Fibroblast of villous mesenchyme (primary cell): ENCODE measurements at places on chromosomes 2 and 18.

- DNase-seq, result peak; percentile 11
Measured at GRCh38 chr2:167294776-167295140, 406.5 kb downstream of the XIRP2 start.

DNA sequence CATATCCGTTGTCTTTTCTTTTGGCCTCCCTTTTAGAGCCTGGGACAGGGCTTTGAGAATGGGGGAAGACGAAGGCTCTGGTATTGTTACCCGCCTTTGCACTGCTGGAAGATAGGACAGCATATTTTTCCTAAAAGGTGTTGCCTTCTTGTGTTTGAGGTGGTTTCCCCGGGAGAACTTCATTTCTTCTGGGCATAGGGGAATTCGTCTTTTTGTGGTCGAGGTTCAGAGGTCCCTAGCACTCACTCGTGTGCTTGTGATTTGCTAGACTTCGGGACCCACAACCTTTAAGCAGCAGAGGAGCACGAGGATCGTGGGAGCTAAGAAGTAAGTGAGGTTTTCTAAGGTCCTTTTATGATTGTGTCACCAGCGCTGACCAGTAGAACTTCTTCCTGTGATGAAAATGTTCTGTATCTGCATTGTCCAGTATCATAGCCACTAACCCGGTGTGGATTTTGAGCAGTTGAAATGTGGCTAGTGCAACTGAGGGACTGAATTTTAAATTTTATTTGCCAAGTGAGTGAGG lies 611 bp downstream of the ZNF512 start:
- peak; percentile 45 for DNase-seq

GRCh38 chr18:42228581-42228980 lies 273.5 kb downstream of the PIK3C3 start:
- DNase-seq, result no peak

GRCh38 chr2:232888839-232889529 lies 18.9 kb downstream of the SNORC start:
- DNase-seq, result no peak

GRCh38 chr2:164260506-164260905 lies 360.8 kb downstream of the GRB14 start:
- DNase-seq, result no peak

DNA sequence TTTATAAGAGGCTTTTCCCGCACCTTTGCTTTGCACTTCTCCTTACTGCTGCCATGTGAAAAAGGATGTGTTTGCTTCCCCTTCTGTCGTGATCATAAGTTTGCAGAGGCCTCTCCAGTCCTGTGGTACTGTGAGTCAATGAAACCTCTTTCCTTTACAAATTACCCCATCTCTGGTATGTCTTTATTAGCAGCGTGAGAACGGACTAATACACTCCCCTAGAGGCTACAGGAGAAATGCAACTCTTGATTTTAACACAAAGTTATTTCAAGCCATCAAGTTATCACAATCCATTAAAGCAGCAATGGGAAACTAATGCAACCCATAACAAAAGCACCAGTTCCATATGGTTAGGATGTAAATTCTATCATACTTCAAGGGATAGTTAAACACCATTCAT lies 1378.8 kb upstream of the DDX18 start:
- DNase-seq, result no peak

DNA sequence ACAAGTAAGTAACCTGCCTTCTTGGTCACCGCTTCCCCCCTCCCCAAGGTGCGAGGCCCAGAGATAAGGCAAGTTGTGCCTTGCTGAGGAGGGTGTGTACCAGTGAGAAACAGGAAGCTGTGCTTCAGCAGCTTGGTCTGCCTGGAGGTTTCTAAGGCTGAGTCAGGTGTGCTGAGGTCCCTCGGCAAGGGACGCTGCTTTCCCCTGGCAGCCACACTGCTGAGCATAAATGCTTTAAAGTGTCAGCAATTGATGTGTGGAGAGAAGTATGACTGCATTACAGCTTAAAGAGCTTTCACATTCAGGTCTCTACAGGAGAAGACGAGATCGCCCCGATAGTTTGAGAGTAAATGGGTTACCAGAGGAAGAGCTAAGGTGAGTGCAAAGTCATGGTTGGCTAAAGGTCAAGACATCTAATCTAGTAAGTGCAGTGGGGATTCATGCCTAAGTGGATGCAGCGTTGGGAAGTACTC lies 86.9 kb downstream of the LIMS1 start:
- DNase-seq, result no peak

DNA sequence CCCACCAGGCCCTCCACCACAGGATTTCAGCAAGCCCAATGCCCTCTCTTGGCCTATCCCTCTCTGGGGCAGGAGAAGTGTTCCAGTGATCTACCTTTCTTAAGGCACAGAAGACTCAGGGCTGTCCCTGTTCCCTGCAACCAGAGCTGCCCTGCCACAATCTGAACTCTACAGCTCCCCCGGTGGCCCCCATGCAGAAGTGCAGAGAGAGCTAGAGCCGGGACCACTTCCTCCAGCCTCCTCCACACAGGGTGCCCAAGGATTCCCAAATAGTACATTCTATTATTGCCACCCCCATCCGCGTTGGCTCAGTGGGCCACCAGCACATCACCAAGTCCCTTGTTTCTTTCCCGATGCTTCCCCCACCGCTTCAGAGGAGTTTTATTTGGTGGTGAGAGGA lies 114.8 kb upstream of the PTPRM start:
- DNase-seq, result peak; percentile 18

DNA sequence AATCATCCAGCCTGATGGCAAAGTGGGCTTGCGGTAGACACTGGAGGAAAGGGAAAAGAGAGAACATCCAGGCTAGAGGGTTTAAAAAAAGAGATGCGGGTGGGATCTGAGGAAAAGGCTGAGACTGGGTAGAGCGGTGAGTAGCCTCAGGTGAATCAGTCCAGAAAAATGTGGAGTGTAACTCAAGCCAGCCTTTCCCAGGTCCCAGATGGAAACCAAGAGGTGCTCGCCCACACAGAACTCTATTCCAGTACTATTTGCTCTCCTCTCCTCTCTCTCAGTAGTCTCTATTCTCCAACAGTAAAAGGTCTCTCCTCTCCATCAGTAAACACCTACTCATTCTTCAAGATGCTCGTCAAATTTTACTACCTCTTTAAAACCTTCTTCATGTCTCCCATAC lies 38.3 kb upstream of the NRP2 start:
- no peak for DNase-seq

DNA sequence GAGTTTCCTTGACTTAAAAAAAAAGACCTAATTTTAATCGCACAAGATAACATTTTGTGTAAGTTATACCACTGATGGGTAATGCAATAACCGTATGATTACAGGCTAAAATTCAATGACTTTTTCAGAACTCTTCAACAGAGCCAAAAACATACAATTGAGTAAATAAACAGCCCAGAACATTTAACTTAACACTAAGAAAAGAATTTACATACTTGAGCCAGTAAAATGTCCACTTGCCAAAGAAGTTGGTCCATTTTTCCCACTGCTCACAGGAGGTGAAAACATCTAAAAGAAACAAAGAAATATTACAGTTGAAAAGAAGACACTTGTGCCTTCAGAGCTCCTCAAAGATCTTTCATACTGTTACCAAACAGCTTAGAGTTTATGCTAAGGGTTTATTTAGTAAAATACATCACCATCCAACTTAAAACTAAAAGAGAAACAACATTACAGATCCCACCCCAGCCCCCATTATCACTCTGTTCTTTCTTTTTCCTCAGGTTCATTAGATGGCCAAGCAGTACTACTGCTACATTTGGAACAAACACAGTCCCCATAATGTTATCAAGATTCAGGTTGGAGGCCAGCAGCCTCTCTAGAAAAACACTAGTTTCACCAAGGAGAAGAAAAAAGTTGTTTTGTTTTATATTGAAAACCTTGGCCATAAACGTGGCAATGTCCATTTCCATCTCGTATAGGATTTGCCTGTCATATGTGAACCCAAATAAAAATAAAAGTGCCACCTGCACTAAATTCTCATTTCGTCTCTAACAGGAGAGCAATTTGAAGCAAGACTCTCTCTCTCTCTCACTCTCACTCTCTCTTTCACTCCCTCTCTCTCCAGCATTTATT lies 2.7 kb downstream of the TCF4 start:
- peak; percentile 10 for DNase-seq

GRCh38 chr2:45257820-45258219 lies 248.6 kb upstream of the SIX2 start:
- DNase-seq, result no peak
